ENCODE measurements at places on chromosomes 5 and 9.

DNA sequence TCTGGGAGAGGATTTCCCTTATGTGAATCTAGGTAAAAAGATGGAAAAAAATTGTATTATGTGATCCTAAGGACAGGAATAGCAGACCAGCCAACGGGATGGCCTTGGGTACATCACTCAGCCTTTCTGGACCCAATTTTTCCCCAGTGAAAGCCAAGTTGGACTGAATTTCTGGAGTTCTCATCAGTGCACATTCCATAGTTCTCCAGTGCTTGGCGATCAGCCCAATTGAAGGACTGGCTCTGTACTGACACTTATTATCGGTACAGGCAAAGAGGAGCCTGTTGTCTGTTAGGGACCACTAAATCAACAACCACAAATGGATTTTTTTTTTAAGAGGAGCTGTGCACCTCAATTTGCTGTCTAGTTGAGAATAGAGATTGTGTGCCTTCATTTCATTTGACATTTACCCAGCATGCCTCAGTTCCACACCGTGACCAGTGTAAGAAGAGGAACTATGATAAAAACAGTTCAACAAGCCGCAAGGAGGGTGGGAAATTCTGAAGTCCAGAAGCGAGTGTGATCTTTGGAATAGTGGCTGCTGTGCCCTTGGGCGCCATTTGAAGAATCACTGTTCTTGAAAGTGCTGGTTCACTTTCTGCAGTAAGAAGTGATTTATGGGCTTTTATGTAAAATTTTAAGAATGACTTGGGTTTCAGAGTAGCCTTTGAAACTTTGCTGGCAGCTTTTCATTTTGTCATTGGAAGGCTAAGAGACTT is 8.0 kb downstream of the ARL10 start:
- DNase-seq: no peak

DNA sequence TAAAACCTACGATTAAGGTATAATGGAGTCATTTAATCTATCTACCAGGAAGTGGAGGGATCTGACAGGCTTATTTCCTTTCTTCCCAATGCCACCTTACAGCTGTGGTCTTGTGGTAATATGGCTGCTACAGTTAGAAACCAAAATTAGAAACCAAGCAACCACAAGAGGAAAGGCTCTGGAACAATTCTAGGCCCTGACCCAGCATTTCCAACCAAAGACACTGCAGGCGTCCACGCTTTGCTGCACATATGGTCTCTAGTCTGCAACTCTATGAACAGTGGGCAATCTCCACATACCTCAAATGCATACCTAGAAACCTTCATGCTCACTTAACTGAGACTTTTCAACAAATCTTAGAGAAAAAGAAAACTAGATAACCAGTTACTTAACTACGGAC is 339.1 kb downstream of the NFIB start:
- no peak for DNase-seq

- no peak for DNase-seq
These were observed 178.8 kb upstream of the CDH10 start for GRCh38 chr5:24823625-24824024.

GRCh38 chr5:56648460-56649034 is 166.8 kb upstream of the MAP3K1 start:
- no peak for DNase-seq

DNA sequence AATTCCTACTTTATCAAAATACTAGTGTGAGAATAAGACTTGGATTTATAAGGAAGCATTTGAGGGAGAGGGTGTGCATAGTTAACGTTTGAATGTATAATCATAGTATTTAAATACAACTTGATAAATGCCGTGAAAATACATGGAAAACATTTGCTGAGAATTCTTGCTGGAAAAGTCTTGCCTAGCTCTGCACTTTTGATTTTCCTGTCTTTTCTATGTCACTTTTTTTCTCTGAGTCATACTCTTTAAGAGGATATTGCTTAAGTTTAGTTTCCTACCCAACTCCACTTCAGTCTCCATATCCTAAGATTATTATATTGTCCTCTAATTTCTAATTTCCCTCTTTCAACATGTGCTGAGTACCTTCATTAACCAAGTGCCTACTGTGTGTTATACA is 616.6 kb upstream of the SEMA6A start:
- DNase-seq: no peak

DNA sequence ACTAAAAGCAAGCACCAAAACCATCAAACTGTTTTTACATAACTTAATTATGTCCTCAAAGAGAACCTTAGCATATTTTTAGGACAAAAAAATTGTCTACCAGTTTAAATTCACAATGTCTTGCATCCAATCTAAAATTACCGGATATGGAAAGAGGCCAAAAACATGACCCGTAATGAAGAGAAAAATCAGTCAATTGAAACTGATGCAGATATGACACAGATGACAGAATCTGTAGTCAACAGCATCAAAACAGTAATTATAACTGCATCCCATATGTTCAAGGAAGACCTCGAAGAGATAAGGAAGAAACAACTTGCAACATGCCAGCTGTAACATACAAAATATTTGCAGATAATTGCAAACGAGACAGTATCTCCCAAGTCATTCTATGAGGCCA is 473.2 kb downstream of the SEMA5A start:
- no peak for DNase-seq

GRCh38 chr5:171478946-171479775 is 59.7 kb downstream of the FGF18 start:
- DNase-seq: no peak

DNA sequence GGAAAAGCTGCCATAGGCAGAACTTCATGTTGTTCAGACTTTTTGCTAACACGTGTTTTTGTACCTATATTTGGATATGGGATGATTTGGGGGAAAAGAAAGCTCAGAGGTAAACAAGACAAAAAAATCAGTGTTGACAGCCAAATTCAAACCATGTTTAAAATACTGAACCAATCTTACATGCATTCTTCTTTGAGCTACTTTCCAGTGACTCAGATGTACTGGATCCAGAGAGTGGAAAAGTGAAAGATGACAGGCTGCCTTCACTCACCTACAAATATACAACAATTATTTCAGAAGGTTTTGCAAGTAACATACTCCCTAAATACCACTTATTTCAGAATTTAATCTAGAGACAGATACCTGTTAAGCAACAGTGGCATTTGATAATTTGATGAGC is 165.7 kb downstream of the MPDZ start:
- no peak for DNase-seq

GRCh38 chr5:90488791-90489190 is 14.1 kb downstream of the POLR3G start:
- no peak for DNase-seq

GRCh38 chr5:130286971-130287370 is 382.7 kb downstream of the CHSY3 start:
- DNase-seq: no peak

DNA sequence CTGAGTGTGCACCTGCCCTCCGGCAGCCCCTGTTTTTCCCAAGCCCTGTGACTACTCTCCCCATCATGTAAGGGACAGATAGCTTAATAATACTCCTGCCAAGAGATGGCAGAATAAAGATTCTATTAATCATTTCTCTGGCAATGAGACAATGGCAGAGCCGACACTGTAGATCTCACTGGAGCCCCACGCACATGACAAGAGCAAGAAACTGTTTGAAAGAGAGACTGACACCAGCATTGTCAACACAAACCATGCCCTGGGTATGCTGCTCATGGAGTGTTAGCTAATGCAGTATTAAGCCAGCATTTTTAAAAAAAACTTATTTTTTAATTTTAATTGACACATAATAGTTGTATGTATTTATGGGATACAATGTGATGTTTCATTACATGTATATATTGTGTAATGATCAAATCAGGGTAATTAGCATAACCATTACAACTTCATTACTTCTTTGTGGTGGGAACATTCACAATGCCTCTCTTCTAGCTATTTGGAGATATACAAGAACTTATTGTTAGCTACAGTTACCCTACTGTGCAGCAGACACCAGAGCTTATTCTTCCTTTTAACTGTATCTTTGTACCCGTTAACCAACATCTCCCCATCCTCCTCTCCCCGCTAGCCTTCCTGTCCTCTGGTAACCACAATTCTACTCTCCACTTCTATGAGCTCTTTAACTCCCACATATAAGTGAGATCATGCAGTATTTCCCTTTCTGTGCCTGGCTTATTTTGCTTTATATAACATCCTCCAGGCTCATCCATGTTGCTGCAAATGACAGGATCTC is 31.5 kb upstream of the SEMA4D start:
- no peak for DNase-seq

DNA sequence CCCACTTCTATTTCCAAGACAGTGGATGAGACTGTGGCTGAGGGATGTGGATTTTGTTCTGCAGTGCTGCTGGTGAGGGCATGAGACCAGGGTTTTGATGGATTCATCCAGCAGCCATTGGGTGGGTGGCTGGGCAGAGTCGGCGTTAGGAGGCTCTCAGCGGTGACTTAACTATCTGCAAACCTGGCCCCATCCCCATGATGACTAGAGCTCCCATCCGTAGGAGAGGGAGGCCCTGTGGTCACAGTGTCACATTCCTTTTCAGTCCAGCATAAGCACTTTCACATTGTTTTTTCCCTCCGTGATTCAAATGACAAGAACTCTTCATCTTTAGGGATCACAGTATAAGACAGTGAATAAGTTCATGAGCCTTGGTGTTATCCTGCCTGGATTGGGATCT is 60.4 kb upstream of the SPRY4 start:
- no peak for DNase-seq

GRCh38 chr9:101387871-101388506 is 3.2 kb upstream of the BAAT start:
- no peak for DNase-seq

- DNase-seq: no peak
These were observed 247.1 kb downstream of the NFIB start for GRCh38 chr9:14066831-14067230.

DNA sequence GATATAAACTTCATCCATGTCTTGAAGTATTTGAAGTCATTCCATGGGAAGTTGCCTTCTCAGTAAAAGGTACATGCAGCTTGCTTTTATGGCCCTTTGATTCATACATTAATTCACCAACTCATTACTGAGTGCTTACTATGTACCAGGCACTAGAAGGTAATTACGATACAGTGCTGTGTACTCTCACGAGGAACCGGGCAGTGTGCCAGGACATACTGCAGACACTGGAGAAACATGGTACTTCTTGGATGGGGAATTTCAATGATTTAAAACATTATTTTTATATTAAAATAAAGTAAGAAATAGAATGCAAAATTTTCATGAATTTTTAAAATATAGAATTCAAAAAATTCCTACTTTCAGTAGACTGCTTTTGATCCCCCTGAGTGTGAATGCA is 71.4 kb upstream of the WDR41 start:
- no peak for DNase-seq

DNA sequence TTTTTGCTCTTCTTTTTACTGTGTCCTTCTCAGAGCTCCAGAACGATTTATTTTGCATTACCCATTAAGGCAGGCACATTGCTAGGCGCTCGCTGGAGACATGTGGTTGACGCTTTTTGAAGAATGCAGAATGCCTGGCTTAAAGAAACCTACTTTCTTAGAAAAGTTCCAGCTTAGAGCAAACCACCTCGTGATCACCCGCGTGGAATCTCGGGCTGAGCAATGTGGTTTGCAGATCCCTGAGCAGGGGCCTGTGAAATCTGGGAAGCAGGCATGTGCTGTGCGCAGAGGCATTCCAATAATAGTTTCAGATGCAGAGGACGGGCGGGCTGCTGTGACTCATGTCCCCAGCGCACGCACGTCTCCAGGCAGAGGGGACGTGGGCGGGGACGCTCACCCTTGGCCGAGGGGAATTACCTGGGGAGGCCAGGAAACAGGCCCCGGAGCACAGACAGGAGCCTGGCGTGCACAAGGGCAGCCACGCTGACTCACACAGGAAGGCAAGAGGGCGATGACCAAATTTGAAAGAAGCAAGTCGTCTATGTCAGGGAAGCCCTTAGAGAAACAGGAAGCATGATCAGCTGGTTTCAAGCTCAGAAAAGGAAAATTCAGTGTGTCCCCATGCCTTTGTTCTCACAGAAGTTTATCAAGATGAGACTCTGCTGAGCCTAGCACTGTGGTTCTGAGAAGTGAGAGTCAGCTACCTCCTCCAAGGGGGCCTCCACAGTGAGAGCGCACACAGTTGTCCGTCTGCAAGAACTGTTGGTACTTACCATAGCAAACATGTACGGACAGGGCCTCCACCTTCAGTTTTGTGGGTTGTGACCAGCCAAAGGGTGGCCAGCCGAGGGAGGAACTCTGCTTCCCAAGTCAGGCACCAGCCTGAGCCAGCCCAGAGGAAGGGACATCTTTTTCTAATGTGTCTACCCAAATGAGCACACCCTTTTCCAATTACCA is 218.6 kb downstream of the PIK3R1 start:
- peak; percentile 47 for DNase-seq

GRCh38 chr5:132451387-132451786 is 39.2 kb downstream of the IRF1 start:
- no peak for DNase-seq

GRCh38 chr5:12392246-12392645 is 488.0 kb upstream of the CTNND2 start:
- no peak for DNase-seq

- no peak for DNase-seq
These were observed 38.4 kb downstream of the LMX1B start for GRCh38 chr9:126652140-126652582.

DNA sequence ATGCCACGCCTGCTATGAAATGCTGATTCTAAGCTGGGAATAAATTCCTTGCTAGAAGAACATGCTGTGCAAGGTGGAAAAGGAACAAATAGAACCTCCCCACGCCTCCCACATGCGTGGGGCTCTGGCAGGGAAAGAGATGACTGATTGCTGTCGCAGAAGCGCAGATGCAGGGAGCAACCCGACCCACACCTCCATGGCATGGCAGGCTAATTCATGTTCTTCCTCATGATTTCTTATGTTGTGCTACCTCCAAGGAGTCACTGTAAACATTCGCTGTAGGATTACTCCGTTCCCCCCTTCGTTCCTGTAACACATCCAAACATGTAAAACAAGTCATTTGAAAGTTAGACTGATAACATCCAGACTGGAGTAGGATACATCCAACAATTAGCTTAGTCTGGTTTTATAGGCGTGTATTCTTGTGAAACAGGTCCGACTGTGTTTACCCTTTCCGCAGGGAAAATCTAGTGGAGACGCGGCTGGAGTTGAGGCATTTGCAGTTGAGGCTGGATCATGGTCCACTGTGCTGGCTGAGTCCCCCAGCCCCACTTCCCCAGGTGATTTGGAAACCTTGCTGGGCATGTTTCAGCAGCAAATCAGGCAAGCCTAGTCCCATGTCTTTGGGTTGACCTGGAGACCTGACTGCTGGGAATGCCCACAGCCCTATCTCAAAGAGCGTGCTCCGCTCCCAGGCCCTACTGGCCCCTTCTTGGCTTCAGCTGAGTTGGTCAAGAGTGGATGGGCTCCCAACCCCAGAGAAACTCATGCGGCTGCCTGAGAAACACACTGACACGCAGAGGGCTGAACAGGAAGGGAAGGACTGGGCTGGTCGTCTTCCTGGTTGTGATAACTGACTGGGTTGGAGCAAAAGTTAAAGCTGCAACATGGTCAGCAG is 24.8 kb upstream of the ANKRD33B start:
- no peak for DNase-seq
